WTC11 (cell line): ENCODE measurements at places on chromosomes 1 and 21.

GRCh38 chr1:180188684-180189175, 34.1 kb downstream of the QSOX1 start:
- DNase-seq: no peak

DNA sequence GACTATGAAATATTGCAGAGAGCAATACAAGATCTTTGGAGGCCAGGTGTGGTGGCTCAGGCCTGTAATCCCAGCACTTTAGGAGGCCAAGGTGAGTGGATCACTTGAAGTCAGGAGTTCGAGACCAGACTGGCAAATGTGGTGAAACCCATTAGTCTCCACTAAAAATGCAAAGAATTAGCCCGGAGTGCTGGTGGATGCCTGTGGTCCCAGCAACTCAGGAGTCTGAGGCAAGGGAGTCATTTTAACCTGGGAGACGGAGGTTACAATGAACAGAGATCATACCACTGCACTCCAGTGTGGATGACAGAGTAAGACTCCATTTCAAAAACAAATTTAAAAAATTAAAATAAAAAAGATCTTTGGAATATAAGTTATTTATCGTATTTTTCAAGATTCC, 76.6 kb downstream of the PRKAB2 start:
- DNase-seq: no peak

DNA sequence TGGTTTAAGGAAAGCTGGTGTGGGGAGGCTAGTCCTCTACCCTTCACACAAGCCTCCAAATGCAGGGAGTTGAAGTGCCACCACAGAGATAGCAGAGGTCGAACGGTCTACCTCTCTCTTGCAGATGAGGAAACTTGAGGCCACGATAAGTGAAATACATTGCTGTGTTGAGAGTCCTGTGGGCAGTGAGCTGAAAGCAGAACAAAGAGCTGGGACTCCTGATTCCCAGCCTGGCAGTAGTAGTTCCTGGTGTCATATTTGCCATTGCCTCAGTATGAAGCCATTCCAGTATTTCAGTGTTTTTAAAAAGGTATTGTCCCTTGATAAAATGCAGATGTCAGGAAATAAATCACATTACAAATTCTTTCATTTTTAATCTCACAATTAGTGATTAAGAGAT, 28.6 kb downstream of the AK4 start:
- no peak for DNase-seq

DNA sequence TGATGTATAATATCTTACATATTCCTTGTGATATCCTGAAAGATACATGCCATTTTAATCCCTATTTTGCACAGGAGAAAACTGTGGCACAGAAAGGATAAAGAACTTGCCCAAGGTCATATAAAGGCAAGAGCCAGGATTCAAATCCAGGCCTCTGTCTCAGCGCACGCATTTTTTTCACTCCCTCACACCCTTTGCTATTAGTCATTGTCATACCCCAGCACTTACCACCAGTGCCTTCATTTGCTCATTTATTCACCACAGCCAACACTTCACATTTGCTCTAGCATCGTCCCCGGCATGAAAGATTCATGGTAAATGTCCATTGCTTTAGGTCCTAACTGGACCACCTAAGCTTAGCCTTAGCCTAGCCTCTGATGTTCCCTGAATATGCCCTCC, 14.2 kb downstream of the ALX3 start:
- no peak for DNase-seq

DNA sequence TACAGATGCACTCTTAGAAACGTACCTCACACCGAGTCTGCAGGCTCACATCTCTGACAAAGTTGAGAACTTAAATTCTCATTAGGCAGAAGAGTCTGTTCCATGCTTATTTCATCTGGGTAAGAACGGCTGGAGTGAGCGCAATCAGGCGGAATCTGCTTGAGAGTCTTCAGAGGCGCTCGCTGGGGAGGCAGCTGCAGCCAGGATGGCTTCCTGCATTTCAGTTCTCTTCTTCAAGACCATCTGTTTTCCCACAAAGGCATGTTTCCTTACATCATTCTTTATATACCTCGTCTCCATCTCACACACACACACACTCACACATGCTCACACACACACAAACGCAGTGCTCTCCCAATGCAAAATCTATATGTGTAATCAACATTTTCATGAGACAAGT, 497.1 kb downstream of the AJAP1 start:
- DNase-seq: no peak

- DNase-seq: no peak
These were observed 52.0 kb downstream of the LAMC2 start for GRCh38 chr1:183238071-183238470.

DNA sequence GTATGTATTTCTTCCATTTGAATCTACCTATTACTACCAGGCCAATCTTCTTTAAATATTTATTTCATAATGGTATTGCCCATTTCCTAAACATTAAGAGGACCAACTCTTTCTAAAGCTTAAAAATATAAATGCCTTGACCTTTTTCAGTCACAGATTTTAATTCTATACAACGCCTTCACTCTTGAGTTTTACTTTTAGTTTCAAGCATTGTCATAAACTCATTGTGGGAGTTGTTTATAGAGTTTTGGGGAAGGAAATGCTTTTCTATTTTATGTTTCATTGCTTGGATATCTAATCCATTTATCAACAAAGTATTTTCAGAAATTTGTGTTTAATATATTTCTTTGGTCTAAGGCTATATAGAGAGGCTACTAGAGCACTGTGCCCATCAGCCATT, 155.8 kb downstream of the DPYD start:
- no peak for DNase-seq
